Foreskin keratinocyte (primary cell): ENCODE measurements at places on chromosomes 3 and 15.

GRCh38 chr3:189869165-189869564, 238.0 kb downstream of the TP63 start:
- no peak for DNase-seq

GRCh38 chr15:36996538-36997181, 103.7 kb downstream of the MEIS2 start:
- DNase-seq = no peak

DNA sequence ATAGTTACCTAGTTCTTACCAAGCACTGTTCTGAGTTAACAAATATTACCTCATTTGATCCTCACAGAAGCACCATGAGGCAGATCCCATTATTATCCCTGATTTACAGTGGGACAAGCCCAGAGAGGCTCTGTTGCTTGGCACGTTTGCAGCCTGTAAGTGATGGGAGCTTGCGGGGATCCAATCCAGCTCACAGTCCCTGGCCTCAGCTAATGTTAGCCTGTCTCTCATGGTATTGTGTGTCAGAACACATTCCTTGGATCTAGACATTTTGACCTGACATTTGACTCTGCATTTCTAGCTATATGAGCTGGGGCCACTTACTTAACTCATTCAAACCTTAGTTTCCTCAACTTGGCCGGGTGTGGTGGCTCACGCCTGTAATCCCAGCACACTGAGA, 246.9 kb upstream of the LRTM1 start:
- no peak for DNase-seq

DNA sequence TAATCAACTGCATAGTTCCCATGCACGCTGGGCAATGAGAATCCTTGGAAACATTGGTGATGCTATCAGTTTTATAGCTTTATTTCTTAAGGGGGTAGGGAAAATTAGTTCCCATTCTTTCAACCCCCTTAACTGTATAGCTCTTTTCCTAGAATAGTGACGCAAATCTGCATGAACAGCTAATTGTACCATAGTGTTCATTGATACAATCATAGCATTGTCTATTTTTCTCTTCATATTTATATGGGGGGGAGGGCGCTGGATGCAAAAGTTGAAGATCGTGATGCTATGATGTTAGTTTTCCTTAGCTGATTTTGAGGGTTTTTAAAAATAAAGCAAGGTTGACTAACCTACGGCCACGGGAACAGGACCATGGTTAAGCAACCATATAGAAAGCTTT, 32.4 kb upstream of the SAMMSON start:
- DNase-seq = no peak

GRCh38 chr3:116199063-116199462, 246.2 kb downstream of the LSAMP start:
- no peak for DNase-seq

GRCh38 chr3:149466192-149466591, 8.3 kb upstream of the TM4SF4 start:
- DNase-seq = peak; percentile 37

DNA sequence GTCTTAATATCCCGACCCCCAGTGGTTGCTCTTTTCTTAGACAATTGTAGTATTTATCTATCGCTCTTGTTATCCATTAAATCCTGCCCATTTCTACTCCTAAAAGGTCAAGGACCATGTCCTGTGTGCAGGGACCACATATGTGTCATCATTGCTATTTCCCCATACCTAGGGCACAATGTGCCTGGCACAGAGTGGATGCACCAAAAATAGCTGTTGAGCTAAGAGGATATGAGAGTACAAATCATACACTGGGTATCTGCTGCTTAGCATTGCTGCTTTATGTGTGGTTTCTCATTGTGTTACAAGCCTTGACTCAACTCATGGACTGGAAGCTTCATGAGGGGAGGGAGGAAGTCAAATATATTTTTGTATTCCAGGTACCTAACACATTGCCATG, 3.4 kb upstream of the MITF start:
- DNase-seq = no peak

DNA sequence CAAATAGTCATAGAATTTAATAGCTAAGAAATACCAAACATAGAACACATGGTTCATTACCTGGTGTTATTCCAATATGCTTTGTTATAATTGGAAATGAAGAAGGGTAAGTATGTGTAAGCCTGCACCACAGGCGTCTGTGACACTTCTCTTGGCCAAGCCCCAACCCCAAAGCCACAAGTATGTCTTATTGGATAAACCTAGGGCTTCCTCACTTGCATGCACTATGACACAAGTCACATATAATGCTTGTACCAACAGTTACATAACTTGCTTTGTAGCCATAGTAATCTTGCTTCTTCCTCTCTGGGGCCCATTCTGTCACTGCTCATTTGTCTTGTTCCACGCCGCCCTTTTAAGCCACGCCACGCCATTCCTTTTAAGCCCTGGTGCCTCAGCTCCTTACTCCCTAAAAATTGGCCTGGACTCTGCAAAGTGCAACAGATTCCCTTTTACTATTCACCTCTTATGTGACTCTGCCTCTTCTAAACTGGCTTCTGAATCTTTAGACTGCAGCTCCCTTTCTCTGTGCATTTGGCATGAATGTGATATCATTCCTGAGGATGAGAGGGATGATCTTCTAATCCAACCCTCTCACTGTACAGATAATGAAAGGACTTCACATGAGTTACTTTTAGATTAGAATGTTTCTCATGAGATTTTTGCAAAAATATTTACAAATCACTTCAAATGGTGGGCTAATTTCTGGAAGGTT, 48.1 kb upstream of the EPHA3 start:
- peak; percentile 9 for DNase-seq

- no peak for DNase-seq
Measured at GRCh38 chr3:62100282-62100989, 272.9 kb downstream of the FEZF2 start.
